ENCODE measurements at places on chromosomes 6 and 20. TPM values are rescaled to one million over a fixed set of nuclear protein-coding genes. Genes with fewer than 3 reads are reported as not detected.

The PKIB gene
- total RNA-seq = 2.9 TPM

DNA sequence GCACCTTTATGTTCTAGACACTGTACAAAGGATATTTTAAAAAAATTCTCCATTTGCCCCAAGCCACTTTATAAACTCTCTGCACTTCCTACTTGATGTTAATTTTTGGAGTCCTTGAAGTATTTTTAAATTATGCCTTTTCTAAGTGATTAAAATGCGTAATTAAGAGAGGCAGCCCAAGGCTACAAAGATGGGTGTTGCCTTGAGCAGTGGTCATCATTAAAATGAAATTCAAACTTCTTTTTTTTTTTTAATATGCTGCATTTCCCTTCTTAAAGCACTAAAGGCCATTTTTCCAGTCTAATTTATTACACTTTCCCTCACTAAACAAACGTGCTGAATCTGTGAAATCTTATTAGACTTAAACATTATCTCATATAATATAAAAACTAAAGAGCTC is 102.4 kb downstream of the IMPG1 start:
- no peak for DNase-seq

DNA sequence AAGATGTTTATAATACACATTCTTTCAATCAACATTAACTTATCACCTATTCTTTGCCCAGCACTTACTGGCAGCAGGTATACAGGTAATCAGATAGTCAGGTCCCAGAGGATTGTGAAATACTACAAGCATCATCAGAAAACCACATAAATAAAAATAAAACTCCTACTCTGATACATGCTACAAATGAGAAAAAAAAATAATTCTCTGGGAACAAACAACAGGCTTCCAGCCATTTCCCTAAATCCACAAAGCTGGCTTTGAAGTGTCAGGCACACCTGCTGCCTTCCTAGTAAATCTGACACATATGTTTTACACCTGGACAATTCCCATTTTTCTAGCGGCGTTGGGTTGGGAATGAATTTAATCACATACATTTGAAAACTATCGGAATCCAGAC is 384.5 kb upstream of the CDH4 start:
- no peak for DNase-seq

The HELZ2 gene
- total RNA-seq = 65.5 TPM

The TP53TG5 gene
- not detected for total RNA-seq

The IL17A gene
- not detected for total RNA-seq

DNA sequence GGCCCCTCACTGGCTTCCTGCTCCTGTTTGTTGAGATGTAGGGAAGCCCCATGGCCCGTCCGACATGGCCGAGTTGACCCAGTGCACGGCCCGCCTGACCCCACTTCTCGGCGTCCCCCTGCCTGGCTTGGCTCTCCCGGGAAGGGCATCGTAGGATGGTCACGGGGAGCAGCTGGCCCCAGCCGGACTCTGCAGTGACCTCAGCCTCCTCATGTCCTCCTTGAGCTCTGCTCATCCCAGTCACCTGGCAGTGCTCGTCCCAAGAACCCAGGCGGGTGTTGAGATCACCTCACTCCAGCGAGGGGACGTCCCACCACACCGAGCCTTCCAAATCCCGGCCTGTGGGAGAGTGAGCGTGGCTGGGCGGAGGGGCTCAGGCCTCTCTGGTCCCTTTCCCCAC is 15.7 kb downstream of the SLCO4A1 start:
- no peak for DNase-seq
